NCI-H187 (cell line): ENCODE measurements at places on chromosomes 4 and X.

DNA sequence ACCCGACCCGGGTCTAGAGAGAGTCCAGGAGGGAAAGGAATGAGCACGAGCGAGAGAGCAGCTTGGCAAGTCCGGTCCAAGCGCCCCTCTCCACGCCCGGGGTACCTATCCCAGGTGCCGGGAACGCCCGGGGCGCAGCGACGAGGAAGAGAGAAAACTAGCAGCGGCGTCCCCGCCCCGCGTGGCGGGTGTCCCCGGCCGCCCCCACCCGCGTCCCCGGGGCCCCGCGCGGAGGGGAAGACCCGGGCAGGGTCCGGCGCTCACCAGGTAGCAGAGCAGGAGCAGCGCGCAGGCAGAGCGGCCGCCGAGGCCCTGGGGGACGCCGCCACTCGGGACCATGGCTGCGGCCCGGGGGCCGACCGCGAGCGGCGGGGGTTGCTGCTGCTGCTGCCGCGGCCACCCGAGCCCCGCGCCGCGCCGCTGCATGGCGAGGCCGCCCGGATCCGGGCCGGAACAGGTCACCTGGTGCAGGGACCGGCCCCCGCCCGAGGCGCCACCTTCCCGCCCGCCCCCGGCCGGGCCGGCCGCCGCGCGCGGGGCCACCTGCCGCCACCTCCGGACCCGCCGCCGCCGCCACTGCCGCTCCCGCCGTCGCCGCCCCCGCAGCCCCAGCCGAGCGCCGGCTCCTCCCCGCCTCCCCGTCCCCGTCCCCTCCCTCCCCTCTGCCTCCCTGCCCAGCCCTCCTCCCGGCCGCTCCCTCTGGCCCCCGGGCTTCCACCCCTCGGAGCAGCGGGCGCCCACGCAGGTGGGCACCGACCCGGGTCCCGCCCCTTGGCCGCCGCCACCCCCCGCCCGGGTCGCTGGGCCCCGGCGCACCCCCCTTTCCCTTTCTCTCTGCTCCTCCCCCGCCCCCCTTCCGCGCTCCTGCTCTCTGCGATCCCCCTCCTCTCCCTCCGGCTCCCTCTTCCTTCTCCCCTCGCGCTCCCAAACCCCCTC is at the start of gene SEL1L3:
SEL1L3 (minus strand) TSS at position 578 of the 936 bp plus-strand sequence; CDS start at position 426, 152 bp downstream.
- no peak for DNase-seq

GRCh38 chr4:158333820-158334219 is 123.5 kb downstream of the TMEM144 start:
- no peak for DNase-seq

DNA sequence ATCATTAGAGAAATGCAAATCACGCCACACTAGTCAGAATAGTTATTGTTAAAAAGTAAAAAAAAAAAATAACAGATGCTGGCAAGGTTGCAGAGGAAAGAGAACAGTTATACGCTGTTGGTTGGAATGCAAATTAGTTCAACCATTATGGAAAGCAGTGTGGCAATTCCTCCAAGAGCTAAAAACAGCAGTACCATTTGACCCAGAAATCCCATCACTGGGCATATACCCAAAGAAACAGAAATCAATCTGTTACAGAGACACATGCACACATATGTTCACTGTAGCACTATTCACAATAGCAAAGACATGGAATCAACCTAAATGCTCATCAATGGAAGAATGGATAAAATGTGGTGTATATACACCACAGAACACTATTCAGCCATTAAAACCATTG is 388.7 kb upstream of the FMR1 start:
- DNase-seq, result no peak

- DNase-seq, result no peak
Measured at GRCh38 chr4:19748519-19749479, 502.9 kb upstream of the SLIT2 start.

- no peak for DNase-seq
Measured at GRCh38 chrX:13937370-13938050, 92.2 kb downstream of the GEMIN8 start.

DNA sequence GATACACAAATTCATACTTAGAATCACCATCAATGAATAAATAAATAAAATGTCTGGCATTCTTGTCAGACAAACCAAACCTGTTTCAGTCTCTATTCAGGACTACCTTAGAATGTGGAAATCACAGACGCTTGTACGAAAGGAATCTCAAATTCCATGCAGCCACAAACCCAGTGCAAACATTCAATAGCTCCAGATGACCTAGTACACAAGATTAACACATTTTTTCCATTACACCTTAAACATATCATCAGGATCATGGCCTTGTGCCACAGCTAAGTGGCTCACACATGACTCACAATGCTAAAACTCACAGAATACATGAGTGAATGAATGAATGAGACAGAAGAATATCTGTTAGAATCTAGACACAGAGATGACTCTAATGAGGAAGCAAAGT is 134.2 kb downstream of the PWWP3B start:
- DNase-seq, result no peak

- no peak for DNase-seq
Measured at GRCh38 chrX:40096395-40097091, 1.2 kb downstream of the BCOR start.

- no peak for DNase-seq
Measured at GRCh38 chr4:16492872-16493271, 266.6 kb upstream of the TAPT1 start.

DNA sequence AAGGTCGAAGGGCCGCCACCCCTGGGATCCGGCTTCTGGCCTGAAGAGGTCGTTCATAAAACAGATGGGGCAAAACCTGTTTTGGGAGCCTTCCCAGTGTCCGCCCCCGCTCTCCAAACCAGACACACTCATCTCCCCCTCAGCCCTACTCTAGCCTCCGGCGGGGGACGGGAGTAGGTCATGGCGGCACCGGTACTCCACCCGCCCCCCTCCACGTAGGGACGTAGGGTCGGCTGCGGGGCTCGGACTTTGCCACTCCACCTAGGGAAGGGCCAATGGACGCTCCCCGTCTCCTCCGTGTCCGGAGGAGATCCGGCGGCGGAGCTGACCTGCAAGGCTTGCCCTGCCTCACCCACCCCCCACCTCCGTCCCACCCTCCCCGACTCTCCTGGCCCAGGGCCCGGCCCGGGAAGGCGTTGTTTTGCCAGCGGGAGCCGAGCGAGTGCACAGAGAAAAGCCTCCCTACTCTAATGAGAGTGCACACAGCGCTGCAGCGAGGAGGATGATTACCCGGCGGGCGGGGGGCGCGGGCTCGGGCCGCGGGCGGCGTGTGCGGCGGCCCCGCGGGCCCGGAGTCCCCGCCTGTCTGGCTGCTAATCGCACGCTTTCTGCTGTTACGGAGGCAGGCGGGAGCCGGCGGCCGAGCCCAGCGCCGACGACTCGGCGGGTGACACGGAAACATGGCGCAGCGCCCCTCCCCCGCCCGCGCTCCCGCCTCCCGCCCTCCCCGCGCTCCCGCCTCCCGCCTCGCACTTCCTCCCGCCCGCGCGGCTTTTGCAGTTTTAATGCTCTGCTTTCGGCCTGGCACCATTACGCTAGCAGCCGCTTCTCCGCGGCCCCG is 8.3 kb upstream of the BCOR start:
- no peak for DNase-seq

DNA sequence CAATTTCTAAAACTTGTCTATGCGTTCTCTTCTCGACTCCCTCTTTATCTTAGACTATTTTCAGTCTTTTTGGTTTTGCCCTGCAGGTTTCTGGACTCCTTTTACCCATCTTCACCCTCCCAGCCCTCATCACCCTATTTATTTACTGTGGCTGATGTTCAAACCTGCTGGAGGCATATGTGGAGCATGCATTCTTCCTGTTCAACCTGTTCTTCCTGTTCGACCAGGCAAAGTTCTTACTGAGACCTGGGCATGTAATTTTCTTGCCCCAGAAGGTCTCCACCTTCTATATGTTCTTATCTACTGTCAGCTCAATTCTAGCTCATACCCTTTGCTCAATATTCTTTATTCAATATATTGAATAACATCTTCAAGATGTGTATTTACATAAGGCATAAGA is 69.4 kb upstream of the AGA start:
- no peak for DNase-seq

DNA sequence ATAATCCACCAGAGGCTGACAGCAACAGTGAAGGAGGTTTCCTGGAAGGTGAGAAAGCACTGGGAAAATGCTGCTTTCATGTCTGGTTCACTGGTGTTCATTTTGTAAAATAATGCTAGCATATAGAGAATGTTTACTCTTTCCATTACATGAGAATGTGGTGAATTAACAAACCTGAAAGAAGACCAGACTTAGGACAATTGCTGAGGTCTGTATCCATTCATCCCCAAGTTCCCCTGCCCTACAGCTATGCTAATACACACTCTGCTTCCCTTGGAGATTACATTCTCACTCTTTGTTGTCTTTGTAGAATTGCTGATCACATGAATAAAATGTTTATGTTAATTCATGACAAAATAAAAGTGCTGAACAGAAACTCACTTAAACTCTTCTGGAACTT is 99.5 kb downstream of the ARHGAP6 start:
- no peak for DNase-seq

GRCh38 chrX:39922926-39923325 is 174.8 kb downstream of the BCOR start:
- no peak for DNase-seq

DNA sequence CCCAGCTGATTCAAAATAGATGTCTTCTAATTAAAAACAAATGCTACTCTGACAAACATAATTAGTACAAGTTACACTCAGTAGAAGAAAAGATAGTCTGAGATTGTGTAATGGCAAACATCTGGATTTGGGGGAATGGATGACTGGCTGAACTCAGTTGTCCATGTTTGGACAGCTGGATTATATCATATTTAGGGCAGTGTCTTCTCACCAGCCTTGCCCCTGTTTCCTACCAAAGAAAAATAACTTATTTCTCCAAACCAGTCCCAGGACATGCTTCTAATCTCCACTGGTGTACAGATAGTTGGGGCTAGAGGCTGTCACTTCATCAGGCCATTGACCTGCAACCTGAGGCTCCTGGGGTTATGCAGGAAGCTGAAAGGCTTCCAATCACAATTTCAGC is 237.3 kb downstream of the USP46 start:
- no peak for DNase-seq

GRCh38 chrX:2632533-2633504 is 58.3 kb upstream of the CD99 start:
- DNase-seq, result no peak

DNA sequence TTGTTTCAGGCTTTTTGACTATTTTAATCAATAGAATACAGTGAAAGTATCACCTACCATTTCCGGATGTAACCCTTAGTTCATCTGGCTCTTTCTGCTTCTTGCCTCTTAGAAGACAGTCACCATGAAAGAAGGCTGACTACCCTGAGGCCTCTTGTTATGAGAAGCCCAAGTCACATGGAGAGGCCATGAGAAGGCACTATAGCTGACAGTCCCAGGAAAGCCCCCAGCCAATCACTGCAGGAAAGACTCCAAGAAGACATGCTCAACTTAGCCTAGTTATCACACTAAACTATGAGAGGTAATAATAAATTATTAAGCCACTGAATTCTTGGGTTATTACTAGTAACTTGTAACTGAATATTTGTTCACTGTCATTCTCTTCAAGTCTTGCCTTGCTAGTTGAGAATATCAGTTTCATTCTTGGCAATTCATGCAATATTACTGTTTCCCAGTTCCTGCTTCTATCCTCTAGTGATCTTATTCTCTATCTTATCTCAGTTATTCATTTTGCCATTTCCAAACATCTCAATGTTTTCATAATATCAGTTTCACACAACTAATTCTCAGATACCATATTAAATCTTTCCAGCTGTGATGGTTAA is 57.1 kb upstream of the GUCY1A1 start:
- no peak for DNase-seq

DNA sequence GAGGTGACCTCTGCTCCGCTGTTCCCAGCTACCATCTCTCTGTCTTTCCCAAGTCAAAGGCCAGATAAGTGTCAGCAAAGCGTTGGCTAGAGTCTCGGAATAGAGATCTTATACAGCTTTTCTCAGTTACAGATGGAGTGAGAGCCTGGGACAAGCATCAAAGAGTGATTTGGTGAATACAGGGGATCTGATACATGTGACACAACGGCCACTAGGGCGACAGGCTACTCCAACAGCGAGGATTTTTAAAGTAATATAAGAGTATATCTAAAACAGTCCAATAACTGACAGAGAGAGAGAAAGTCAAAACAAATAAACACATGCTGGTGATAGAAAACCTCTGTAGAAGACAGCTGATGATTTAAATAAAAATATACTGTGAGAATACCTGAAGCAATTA is 433.1 kb upstream of the SMIM31 start:
- DNase-seq, result no peak
